ENCODE measurements at places on chromosomes 12 and 14.
A peak's percentile ranks its signal among the peaks of the same experiment; 100 is the strongest.

DNA sequence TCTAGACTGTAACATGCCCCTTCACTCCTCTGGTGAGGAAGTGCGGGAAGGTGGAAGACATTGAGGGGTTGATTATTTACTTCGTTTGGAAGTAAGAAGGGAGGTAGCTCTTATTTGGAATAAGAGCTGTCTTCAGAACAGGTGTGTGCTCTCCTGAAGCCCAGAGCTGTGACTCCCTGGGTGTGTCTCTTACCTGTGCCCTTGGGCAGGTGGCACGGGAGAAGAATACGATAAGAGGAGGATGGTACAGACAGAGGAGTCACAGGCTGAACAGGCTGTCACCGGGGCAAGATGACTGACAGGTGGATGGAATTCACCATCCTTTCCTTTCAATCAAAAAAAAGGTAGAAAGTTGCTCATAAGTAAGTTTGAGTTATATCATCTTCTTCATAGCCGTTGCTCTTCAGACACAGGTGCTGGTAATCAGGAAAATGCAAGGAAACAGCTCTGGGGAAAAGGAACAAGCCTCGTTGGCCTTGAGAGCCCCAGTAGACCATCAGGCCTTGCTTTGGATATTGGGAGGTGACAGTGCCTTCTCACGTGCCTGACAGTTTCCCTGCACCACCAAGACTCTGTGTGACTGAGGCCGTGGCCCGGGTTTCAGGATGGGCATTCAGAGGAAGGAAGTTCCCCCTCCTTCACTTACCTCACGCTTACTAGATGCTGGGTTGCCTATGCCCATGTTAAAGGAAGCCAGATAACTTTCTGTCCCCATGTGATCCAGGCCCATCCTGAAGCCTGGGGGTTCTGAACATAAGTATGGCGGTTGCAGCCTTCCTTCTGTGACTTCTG, 120.4 kb downstream of the ETV6 start:
- no peak for DNase-seq

GRCh38 chr12:6980740-6981139, 10.0 kb downstream of the EMG1 start:
- no peak for DNase-seq

- DNase-seq: peak; percentile 70
Measured at GRCh38 chr12:42961395-42961794, 371.8 kb upstream of the PRICKLE1 start.

GRCh38 chr12:32423559-32423958, 24.2 kb downstream of the FGD4 start:
- DNase-seq: no peak

DNA sequence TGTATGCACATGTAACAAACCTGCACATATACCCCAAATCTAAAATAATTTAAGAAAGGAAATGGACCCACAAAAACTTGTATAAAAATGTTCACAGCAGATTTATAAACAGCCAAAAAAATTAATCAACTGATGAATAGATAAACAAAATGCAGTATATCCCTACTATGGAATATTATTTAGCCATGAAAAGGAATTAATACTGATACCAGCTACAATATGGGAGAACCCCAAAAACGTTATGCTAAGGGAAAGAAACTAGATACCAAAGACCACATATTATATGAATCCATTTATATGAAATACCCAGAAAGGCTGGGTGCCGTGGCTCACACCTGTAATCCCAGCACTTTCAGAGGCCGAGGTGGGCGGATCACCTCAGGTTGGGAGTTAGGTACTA, 20.9 kb downstream of the DUSP16 start:
- DNase-seq: no peak

DNA sequence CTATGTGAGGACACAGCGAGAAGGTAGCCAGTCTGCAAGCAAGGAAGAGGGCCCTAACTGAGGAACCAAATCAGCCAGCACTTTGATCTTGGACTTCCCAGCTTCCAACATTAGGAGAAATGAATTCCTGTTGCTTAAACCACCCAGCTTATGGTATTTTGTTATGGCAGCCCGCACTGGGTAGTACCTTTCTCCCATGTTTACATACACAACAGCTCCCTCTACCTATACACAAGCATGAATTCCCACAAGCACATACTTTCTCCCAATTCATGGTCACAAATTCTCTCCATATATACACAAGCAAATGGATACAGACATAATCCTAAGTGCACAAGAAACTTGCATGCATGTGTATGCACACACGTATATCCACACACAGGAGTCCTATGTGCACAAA, 7.4 kb downstream of the ITGB7 start:
- DNase-seq: no peak

- DNase-seq: no peak
Measured at GRCh38 chr12:49587174-49587908, 18.1 kb downstream of the FAM186B start.

- DNase-seq: no peak
Measured at GRCh38 chr14:51716610-51717009, 64.9 kb downstream of the FRMD6 start.

DNA sequence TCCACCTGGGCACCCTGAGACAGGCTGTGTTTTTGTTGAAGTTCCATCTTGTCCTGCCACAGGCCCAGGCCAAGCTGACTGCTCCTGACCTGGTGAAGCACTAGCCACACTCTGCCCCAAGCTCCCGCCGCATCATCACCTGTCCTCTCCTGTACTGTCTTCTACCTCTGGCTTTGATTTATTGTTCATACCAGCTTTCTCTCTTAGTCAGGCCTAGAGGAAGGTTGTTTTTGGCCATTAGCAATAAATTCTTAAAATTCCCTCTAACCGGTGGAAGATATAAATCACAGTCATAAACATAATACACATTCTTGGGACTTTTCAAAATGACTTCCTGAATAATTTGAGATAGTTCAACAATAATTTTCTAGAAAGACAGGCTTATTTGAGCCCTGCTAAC, 169.4 kb downstream of the DAD1 start:
- DNase-seq: no peak

DNA sequence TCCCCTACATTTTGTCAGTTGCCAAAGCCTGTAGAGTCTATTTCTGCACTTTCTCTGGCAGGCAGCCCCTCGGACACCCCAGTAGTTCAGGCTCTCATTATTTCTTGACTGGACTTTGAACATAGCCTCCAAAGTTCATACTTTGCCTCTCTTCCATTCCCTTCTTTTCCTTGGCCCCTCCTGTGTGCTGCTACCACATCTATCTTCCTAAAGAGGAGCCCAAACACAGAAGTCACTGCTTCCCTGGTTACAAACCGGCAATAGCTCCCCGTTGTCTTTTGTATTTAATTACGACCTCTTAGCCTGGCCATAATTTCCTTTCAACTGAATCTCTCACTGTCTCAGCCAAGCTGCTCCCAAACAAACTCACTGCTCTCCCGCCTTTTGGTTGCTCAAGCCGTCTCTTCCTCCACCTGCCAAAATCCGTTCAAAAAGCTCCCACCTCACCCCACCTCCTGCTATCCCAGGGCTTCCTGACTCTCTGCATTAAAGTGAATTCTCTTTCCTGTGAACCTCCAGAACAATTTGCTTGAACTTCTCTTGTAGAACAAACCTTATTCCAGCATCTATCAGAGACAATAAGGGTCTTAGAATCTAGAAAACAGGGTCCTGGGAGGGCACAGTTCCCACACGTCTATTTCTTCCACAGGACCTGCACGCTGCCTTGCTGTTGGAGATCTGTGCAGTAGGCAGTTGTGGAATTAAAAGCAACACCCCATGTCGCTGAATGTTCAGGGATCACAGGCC, 46.9 kb downstream of the PRMT8 start:
- DNase-seq: no peak

- no peak for DNase-seq
Measured at GRCh38 chr14:100106250-100107112, 41.3 kb downstream of the EVL start.

DNA sequence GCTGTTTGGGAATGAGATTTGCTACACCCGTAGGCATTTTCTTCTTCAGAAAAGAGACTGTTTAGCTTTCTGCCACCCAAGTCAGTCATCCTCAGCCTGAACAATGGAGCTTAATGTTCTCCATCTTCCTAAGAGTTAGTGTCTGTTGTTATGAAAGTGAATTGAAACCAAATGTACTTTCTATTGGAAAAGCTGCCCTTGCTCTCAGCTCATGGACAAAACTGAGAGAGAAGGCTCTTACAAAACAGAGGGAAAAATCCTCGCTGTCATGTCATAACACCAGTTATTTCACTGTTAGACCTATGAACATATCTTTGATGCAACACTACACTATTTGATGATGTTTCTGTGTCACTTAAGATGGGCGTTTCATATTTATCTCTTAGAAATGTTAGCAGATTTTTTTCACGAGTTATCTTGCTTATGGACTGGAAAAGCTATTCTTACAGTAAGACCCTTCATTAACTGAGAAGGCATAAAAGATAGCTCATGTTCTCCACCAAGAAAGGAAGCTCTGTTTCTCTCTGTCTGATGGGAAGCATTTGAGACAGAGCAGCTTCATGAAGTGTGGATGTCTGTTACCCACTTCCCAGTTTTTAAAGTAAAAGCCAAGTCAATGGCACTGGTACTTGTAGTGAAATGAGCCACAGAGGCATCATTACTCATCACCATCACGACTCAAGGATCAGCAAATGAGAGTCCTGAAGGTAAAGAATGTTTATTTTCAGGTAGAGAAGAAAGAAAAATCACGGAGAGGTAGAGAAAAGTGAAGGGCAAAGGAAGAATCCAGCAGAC, 483.9 kb downstream of the ZFP36L1 start:
- no peak for DNase-seq

GRCh38 chr12:51171884-51172514, 936 bp downstream of the TFCP2 start:
- DNase-seq: no peak

DNA sequence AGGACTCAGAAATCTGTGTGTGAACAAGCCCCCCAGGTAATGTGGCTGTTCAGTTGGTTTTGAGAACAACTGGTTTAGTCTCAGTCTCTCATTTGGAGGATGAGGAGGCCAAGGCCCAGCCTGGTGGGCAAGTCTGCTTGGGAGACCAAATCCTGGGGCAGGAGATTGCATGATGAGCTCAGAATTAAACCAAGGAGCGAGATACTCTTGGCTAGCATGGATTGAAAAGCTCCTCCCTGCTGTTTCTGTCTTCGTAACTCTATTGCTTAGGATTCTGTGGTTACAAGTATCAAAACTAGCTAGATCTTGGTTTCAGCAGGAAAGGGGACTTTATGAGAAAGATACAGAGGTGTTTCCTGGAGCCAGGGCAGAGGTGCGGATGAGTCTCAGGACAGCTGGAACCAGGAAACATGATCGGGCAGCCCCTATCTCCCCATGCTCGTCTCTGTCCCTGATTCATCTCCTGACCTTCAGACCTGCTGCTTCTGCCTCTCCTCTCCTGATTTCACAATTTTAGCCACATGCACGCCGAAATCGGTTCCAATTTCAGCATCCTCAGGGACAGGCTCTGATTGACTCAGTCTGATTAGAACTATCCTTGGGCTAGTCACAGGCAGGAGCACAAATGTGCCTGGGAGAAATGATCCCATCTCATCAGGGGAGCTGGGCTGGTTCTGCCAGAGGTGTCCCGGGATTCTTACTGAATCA, 40.2 kb upstream of the RIN3 start:
- DNase-seq: peak; percentile 57

DNA sequence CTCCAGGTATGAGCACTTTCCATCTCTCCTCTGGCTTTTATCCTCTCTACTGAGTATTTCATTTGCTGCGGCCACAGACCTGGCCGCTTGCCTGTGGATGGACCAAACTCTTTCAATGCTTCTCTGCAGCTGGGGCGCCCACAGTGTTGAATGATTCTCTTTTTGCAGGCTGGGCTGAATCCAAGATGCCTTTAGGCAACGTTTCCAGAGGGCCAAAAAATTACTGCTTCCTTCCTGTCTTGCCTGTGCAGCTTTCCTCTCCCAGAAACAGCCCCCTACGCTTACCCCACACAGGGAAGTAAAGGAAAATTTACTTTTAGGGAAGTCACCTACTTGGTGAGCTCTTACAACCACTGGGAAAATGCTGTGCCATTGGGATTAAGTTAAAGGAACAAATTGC, 55.6 kb upstream of the JDP2 start:
- no peak for DNase-seq

GRCh38 chr12:12133259-12133658, 62.5 kb downstream of the BCL2L14 start:
- no peak for DNase-seq

DNA sequence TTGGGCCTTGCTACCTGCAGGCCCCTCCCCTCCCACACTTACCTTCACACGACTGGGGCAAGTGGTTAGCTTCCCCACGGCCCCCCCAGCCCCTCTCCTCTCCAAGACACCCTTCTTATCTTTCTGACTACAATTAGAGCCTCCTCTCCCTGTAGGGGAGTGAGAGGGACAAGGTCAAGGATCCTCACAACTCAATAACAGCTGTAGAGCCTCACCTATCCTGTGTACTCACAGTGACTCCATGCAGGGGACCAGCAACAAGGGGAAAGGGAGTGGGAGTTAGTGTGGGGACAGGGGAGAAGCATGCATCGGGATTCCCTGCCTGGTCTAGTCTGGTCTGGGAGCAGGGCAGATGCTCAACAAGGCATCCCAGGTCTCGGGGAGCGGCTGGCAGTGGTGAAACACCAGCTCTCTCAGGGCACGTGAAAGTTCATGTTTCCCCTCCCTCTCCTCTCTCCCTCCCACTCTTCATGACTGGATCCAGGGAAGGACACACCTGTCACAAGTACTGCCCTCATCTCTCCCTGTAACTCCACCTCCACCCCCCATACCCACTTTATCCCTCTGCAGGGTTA, 45.3 kb downstream of the SMUG1 start:
- no peak for DNase-seq

DNA sequence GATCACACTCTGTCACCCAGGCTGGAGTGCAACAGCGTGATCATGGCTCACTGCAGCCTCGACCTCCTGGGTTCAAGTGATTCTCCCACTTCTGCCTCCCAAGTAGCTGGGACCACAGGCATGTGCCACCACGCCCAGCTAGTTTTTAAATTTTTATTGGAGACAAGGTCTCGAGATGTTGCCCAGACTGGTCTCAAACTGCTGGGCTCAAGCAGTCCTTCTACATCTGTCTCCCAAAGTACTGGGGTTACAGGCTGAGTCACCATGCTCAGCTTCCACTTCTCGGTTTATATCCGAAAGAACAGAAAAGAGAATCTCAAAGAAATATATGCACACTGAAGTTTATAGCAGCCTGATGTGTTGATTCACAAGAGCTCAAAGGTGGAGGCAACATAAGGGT, 107.5 kb downstream of the SCARB1 start:
- no peak for DNase-seq

- DNase-seq: no peak
Measured at GRCh38 chr14:92315050-92315805, 7.7 kb upstream of the SLC24A4 start.

GRCh38 chr12:109266106-109266879, 42.8 kb downstream of the FOXN4 start:
- no peak for DNase-seq

Measured in AG09309 (cell line).